Forelimb muscle (tissue), 1 donor: ENCODE measurements at places on chromosomes 2 and 18. TPM values are rescaled to one million over a fixed set of nuclear protein-coding genes. Genes with fewer than 3 reads are reported as not detected.

Gene TBR1
- not detected for polyA plus RNA-seq

Gene STK36
- polyA plus RNA-seq: 30.5 TPM

Gene CNDP1
- 0.13 TPM for polyA plus RNA-seq

Gene SLC5A7
- 0.09 TPM for polyA plus RNA-seq

Gene NT5C1B
- 0.25 TPM for polyA plus RNA-seq

Gene LIMS1
- polyA plus RNA-seq: 34.7 TPM

Gene PDCD1
- polyA plus RNA-seq: 0.13 TPM

Gene SERPINB13
- polyA plus RNA-seq: not detected

Gene ST8SIA3
- polyA plus RNA-seq: not detected

Gene NXPH2
- polyA plus RNA-seq: 13.0 TPM

Gene RAD51AP2
- polyA plus RNA-seq: 0.11 TPM

Gene SLC66A3
- 10.6 TPM for polyA plus RNA-seq

Gene DPP10
- polyA plus RNA-seq: 0.32 TPM

Gene IKZF2
- 4.4 TPM for polyA plus RNA-seq

Gene RBMS1
- polyA plus RNA-seq: 58.6 TPM

Gene TAF4B
- 2.4 TPM for polyA plus RNA-seq
